Hepatocyte (in vitro differentiated cells): ENCODE measurements at places on chromosomes 1 and 21. TPM values are rescaled to one million over a fixed set of nuclear protein-coding genes. Genes with fewer than 3 reads are reported as not detected.

DNA sequence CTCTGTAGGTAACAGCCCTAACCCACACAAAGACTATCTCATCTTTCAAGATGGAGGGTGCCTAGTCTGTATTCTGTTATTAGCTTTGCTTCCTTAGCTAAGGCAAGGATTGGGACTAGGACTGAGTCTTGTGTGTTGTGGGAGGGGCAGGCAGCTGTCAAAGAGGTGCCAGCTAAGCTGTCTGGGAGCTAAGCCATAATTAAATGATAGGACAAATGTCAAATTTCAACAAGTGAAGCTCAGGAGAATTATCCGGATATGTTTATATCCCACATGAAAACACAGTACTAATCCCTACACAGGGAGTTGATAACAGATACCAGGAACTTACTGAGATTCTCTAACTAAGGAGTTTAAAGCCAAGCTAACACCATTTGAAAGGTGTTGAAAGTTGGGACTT, 70.5 kb upstream of the NGF start:
- no peak overlapping the region for H3K4me3 ChIP-seq
- H3K36me3 ChIP-seq: no peaks in the 10 kb centered on the region
- peaks cover 6% of the 10 kb centered on the region for H3K4me1 ChIP-seq
- no peaks in the 10 kb centered on the region for H3K27me3 ChIP-seq
- H3K27ac ChIP-seq: no peak overlapping the region
- DNase-seq: no peak

CNIH3 gene
- 2.8 and 9.6 TPM in 2 replicates for total RNA-seq

GRCh38 chr1:86277936-86278335, 118.2 kb downstream of the ODF2L start:
- no peak overlapping the region for H3K27ac ChIP-seq
- no peaks in the 10 kb centered on the region for H3K4me1 ChIP-seq
- no peak overlapping the region for H3K4me3 ChIP-seq
- no peaks in the 10 kb centered on the region for H3K27me3 ChIP-seq
- no peak for DNase-seq
- H3K36me3 ChIP-seq: no peaks in the 10 kb centered on the region

DNA sequence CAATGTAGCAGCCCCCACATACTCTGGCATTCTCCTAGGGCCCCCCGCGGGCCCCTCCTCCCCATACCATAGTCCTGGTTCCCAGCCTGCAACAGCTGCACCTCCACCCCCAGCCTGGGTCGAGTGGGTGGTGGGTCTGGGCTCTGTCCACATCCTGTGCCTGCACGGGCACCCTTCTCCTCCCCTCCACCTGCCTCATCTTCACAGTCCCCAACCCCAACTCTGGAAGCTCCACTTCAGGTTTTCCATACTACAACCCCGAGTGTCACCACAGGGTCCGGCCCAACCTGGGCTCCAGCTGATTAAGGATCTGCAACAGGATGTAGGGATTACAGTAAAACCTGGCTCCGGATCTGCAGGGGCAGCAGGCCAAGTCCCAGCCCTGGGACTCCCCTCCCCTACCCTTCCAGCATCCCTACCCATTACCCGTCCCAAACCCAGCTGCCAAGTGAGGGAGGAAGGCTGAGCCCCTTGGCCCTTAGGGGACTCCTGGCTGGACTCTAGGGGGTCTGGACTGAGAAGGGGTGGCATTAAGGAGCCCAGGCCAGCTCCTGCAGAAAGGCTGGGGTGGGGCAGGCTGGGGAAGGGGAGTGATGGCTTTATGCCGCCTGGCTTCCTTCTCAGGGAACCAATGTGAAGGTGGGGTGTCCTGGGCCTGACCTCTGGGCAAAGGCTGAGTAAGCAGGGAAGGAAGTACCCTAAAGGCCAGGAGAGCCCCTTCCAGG, 116.8 kb downstream of the CASZ1 start:
- DNase-seq: peak; percentile 70
- H3K27me3 ChIP-seq: no peaks in the 10 kb centered on the region
- H3K4me1 ChIP-seq: peaks cover 57% of the 10 kb centered on the region
- H3K36me3 ChIP-seq: no peaks in the 10 kb centered on the region
- no peak overlapping the region for H3K4me3 ChIP-seq
- H3K27ac ChIP-seq: no peak overlapping the region

GRCh38 chr1:89945852-89946476, 48.9 kb upstream of the ZNF326 start:
- H3K36me3 ChIP-seq: no peaks in the 10 kb centered on the region
- peaks cover 33% of the 10 kb centered on the region for H3K4me1 ChIP-seq
- H3K27me3 ChIP-seq: no peaks in the 10 kb centered on the region
- no peak overlapping the region for H3K27ac ChIP-seq
- no peak for DNase-seq
- H3K4me3 ChIP-seq: no peak overlapping the region

GRCh38 chr1:94382201-94382600, 36.0 kb upstream of the ABCD3 start:
- H3K27me3 ChIP-seq: no peaks in the 10 kb centered on the region
- DNase-seq: no peak
- H3K4me3 ChIP-seq: no peak overlapping the region
- H3K36me3 ChIP-seq: no peaks in the 10 kb centered on the region
- H3K4me1 ChIP-seq: peaks cover 19% of the 10 kb centered on the region

DNA sequence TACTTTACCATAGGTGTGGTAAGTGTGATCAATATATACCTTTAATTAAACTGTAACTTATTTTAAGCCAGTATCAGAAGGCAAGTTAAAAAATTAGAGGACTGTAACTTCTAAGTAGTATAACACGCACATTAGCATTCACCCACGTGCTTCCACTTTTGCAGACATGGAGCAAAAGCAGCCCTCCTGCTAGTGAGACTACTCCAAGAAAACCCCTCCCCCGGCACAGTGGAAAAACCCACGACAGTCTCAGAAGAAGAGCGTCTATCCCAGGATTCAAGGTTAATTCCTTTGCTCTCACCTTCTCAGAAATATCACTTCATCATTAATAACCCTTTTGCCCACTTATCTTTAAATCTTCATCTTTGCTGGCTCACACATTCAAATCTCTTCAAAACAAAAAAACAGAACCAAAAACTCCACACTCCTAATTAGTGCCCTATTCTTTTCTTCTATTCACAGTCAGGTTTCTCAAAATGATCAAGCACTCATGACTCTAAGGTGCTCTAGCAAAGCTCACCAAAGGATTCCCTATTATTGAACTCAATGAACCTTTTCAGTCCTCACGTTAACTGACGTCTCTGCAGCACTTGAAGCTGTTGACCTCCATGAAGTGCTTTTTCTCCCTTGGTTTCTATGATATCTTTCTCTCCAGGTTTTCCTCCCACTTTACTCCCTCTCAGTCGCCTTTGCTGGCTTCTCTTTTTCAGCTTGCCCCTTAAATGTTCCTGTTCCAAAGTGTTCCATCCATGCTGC, 213.5 kb downstream of the SMYD3 start:
- H3K36me3 ChIP-seq: no peaks in the 10 kb centered on the region
- H3K27ac ChIP-seq: no peak overlapping the region
- H3K4me3 ChIP-seq: no peak overlapping the region

GJA9 gene
- total RNA-seq: not detected in 2 replicates

GRCh38 chr1:87840767-87841166, 512.1 kb downstream of the LMO4 start:
- no peaks in the 10 kb centered on the region for H3K36me3 ChIP-seq
- no peak overlapping the region for H3K4me3 ChIP-seq
- DNase-seq: no peak
- H3K4me1 ChIP-seq: no peaks in the 10 kb centered on the region
- no peak overlapping the region for H3K27ac ChIP-seq

- H3K27ac ChIP-seq: no peak overlapping the region
- no peak overlapping the region for H3K4me3 ChIP-seq
- DNase-seq: no peak
- H3K4me1 ChIP-seq: no peaks in the 10 kb centered on the region
- no peaks in the 10 kb centered on the region for H3K36me3 ChIP-seq
- H3K27me3 ChIP-seq: no peaks in the 10 kb centered on the region
These were observed 79.2 kb downstream of the TYW3 start for GRCh38 chr1:74812180-74812541.

SPRR2E gene
- total RNA-seq: not detected in 2 replicates

- H3K27me3 ChIP-seq: no peaks in the 10 kb centered on the region
- H3K4me1 ChIP-seq: peaks cover under 1% of the 10 kb centered on the region
- DNase-seq: no peak
- no peak overlapping the region for H3K27ac ChIP-seq
- no peak overlapping the region for H3K4me3 ChIP-seq
These were observed 349.6 kb downstream of the MATN1 start for GRCh38 chr1:30373471-30374399.

DNA sequence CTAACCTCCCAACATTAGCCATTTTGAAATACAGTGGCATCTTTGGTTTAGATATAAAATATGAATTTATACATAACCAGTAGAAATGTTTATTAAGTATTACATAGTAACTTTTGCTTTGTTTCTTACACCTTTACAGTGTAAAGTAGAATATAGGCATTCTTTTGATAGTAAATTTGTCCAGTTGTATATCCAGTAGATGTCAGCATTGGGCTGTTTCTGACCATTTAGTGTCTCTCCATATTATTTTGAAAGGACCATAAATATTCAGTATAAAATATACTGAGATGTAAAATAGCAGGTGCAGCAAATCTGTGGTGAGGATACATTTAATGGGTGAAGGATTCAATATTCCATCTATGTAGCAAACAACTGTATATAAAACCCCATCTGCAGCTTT, 115.8 kb upstream of the ZRANB2 start:
- H3K4me1 ChIP-seq: no peaks in the 10 kb centered on the region
- H3K36me3 ChIP-seq: no peaks in the 10 kb centered on the region
- H3K4me3 ChIP-seq: no peak overlapping the region
- peak; percentile 22 for DNase-seq

DNA sequence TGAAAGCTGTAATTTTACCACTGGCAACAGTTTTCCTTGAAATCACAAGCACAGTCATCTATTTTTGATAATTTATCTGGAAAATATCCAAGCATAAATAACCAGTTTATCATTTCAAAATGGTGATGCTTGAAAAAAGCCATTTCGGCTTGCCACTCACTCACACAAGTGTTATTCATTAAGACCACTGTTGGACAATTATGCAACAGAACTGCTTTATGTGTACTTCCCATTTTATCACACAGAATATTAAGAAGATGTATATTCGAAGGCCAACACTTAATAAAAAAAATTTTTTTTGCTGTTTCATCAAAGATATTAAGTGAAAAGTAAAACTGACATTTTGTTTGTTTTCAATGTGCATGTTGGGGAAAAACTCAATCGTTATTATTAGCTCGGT, 62.3 kb downstream of the EIF4G3 start:
- peaks cover 23% of the 10 kb centered on the region for H3K4me1 ChIP-seq
- peak overlapping the region; percentile 65 for H3K27ac ChIP-seq
- DNase-seq: no peak
- H3K27me3 ChIP-seq: no peaks in the 10 kb centered on the region

GRCh38 chr1:184820956-184821355, 66.3 kb upstream of the EDEM3 start:
- peaks cover 9% of the 10 kb centered on the region for H3K4me1 ChIP-seq
- no peaks in the 10 kb centered on the region for H3K36me3 ChIP-seq
- H3K27ac ChIP-seq: no peak overlapping the region
- no peaks in the 10 kb centered on the region for H3K27me3 ChIP-seq

NOTCH2 gene
- total RNA-seq: 68.7 and 85.8 TPM in 2 replicates

DNA sequence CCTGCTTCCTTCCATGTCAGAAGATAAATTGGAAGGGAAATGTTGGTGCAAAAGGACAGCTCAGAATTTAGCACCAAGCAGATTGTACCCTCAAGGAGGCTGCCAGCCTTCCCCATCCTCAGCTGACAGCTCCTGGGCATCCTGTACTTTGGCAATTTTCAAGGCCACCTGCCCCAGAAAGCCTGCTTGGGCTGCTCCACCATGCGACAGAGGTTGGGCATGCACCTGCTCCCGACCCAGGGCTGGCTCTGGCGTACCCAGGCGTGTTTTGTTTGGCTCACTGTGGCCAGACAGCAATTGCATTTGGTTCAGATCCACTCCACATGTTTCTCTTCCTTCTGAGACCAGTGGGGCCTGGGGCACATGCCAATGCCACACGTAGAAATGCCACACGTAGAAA, 547.8 kb downstream of the NPHP4 start:
- H3K4me3 ChIP-seq: no peak overlapping the region
- no peaks in the 10 kb centered on the region for H3K36me3 ChIP-seq
- peaks cover 4% of the 10 kb centered on the region for H3K4me1 ChIP-seq
- no peak overlapping the region for H3K27ac ChIP-seq

SLAMF9 gene
- total RNA-seq: not detected in 2 replicates

PDXK gene
- total RNA-seq: 80.3 and 103 TPM in 2 replicates

PPP1R12B gene
- 8.5 and 15.0 TPM in 2 replicates for total RNA-seq

MACO1 gene
- total RNA-seq: 27.0 and 27.2 TPM in 2 replicates

DNA sequence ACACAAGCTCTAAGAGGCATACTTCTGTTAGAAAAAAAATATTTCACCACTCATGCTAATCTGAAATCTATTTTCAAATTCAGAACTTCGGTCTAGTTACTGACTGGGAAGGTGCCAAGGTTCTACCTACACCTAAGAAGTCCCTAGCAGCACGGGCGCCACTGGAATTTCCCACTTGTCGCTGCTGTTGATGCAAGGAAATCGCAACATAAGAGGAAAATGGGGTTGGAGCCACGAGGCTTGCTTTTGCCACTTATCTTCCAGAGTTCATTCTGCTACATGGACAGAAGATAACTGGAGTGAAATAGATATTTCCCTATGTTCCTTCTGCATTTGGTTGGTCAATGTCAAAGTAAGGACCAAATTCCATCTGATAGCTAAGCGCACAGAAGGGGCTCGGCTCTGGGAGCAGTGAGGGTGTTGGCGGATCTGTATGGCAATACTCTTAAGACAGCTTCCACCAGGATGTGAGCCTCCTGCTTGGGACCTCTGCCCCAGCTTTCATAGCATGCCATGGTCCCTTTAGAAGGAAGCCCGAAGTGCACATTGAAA, 47.2 kb downstream of the RCAN1 start:
- H3K4me3 ChIP-seq: no peak overlapping the region

GNAT2 gene
- 0.96 TPM in 1 of 2 replicates, not detected in the other for total RNA-seq

- peak overlapping the region; percentile 86 for H3K4me3 ChIP-seq
- no peaks in the 10 kb centered on the region for H3K36me3 ChIP-seq
- H3K27ac ChIP-seq: peak overlapping the region; percentile 97
- H3K4me1 ChIP-seq: peaks cover 35% of the 10 kb centered on the region
- peak; percentile 72 for DNase-seq
- H3K27me3 ChIP-seq: no peaks in the 10 kb centered on the region
These were observed 1.1 kb downstream of the ADGRL2 start for GRCh38 chr1:81801651-81802456.

OR2L2 gene
- not detected in 2 replicates for total RNA-seq

DNA sequence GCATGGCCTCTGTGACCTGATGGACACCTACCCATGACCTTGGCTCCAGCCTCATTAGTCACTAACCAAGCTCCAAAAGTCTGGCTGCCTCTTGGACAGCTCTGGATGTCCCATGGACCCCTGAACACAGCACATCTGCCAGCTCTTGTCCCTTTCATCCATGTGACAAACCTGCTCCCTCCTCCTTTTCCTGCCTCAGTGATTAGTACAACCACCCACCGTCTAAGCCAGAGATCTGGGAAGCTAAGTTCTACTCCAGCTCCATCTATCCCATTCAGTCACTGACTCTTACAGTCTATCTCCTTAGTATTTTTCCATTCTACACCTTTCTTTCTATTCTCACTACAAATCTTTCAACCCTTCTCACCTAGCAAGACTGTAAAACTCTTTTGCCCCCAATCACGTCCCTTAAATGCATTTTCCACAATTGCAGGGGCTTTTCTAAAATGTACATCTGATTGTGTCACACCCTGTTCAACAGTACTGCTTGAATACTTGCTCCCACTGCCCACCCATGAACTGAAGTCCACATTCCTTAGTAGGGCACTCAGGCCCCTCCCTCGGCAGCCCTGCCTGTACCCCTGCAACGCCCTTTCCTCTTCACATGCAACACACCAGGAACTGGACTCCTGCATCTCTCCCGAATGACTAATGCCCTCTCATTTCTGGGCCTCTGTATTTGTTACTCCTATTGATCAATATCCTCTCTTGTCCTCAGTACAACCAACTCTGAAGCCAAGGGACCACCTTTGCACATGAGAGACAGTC, 7.2 kb downstream of the GPN2 start:
- DNase-seq: no peak
- H3K27me3 ChIP-seq: no peaks in the 10 kb centered on the region
- no peaks in the 10 kb centered on the region for H3K4me1 ChIP-seq
- no peak overlapping the region for H3K27ac ChIP-seq

ABCG1 gene
- total RNA-seq: 7.2 and 10.7 TPM in 2 replicates
